ENCODE measurements at places on chromosomes 16 and 17. TPM values are rescaled to one million over a fixed set of nuclear protein-coding genes. Genes with fewer than 3 reads are reported as not detected.

DNA sequence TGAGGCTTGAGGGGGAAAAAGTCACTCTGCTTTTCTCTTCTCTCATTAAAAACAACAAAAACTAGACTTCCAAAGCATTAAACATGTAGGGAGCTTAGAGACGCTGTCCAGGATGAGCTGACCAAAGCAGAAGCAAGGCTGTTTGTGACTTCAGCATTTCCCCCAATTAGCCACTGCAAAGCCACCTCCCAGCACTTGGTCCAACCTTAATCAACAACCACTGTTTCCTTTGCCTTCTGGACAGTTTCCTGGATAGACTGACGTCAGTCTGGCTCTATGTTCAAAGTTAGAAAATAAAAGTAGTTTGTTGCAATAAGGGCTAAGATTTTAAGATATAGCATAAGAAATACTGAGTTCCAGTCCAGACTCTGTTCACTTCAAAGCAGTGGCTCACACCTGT is 3.1 kb downstream of the TMEM231 start:
- peaks cover 12% of the 10 kb centered on the region for H3K4me1 ChIP-seq
- H3K27ac ChIP-seq = no peak overlapping the region
- no peaks in the 10 kb centered on the region for H3K27me3 ChIP-seq
- DNase-seq = no peak
- no peak overlapping the region for H3K4me3 ChIP-seq

- DNase-seq = peak; percentile 47
- no peaks in the 10 kb centered on the region for H3K36me3 ChIP-seq
- H3K27me3 ChIP-seq = peaks cover 57% of the 10 kb centered on the region
- no peak overlapping the region for H3K4me3 ChIP-seq
These were observed 7.5 kb downstream of the BTBD17 start for GRCh38 chr17:74354123-74354522.

DNA sequence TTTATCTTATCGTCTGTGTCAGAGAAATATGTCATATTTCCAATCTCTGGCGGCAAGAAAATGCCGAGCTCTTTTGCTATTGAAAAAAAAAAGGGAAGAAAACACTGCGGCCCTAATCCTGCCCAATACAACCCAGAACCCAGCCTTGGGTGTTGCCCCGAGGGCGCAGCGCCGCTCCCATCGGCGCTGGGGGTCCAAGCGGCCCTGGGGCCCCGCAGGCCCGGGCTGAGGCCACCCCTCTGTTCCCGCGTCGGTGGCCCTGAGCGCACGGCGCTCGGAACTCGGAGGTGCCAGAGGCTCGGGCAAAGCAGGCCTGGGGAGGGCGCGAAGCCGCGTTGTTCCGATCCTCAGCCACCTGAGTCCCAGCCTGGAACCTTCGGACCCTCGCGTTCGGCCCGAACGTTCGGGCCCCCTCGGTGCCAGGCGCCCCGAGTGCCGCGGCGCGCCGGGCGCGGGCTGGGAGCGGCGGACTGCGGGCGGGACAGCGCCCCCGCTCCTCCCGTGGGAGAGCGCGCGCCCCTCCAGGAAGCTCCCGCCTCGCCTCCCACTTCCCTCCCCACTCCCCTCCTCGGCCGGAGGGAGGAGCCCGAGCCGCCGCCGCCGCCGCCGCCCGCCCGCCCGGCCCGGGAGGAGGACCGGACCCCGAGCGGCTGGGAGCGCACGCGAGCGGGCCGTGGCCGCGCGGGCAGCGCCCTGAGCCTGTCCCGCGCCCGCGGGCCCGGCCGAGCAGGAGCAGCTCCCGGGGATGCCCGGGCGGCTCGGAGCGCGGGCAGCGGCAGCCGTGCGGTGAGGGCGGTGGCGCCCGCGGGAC is at the start of gene CPNE2:
Gene CPNE2 (plus strand): TSS at position 609 of the 811 bp plus-strand sequence. CDS start 18,160 bp downstream, outside the sequence.
- peaks cover 6% of the 10 kb centered on the region for H3K4me1 ChIP-seq
- peak within 1 kb of the TSS; percentile 85 for H3K4me3 ChIP-seq
- DNase-seq = no peak
- no peak within 1 kb of the TSS for H3K27ac ChIP-seq
- peaks cover 8% of the 10 kb centered on the region for H3K27me3 ChIP-seq
- H3K36me3 ChIP-seq = no peaks in the 10 kb centered on the region

DNA sequence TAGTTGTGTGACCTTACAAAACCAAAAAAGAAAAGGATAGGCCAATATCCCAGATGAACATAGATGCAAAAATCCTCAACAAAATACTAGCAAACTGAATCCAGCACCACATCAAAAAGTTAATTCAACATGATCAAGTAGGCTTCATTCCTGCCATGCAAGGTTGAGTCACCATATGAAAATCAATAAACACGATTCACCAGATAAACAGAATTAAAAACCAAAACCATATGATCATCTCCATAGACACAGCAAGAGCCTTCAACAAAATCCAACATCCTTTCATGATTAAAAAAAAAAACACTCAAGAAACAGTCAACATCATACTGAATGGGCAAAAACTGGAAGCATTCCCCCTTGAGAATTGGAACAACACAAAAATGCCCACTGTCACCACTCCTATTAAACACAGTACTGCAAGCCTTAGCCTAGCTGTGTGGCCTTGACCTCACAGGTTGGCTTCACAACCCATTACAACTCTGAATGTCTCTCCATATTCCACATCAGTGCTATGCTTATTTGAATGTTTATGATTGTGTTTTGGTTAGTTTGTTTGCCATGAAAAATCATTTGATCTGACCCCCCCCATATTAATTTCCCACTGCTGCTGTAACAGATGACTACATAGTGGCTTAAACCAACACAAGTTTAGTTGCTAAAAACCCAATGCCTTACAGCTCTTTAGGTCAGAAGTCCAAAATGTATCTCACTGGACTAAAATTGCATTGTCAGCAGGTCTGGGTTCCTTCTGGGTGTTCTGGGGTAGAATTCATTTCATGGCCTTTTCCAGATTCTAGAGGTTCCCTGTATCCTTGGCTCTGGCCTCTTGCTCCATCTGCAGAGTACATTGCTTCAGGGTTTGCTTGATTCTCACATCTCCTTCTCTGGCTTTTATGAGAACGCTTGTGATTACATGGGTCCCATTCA is 257.1 kb upstream of the DYNLRB2 start:
- H3K4me3 ChIP-seq = no peak overlapping the region
- no peaks in the 10 kb centered on the region for H3K36me3 ChIP-seq
- no peak for DNase-seq
- H3K4me1 ChIP-seq = no peaks in the 10 kb centered on the region
- H3K27me3 ChIP-seq = peaks cover 32% of the 10 kb centered on the region
- H3K27ac ChIP-seq = no peak overlapping the region

Gene BIRC5
- 0.44 TPM for total RNA-seq

Gene PLXDC1
- 7.5 TPM for total RNA-seq

DNA sequence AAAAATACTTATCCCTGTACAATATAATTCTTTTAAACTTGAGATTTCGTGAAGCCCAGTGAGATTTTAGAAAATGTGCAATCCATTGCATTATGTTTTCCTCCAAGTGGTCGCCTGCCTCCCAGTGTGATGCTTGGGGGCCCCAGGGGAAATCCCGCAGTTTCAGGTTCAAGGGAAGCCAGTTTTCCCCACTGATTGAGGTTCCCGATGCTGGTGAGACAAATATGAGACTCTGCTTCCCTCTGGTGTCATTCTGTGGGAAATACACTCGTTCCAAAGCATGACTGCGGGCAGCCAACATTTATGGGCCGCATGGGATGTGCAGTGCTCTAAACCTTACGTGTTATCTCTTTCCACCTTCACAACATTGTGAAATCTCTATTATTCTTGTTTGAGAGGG is 200.8 kb downstream of the PRKCB start:
- peak overlapping the region; percentile 82 for H3K4me3 ChIP-seq
- H3K4me1 ChIP-seq = peaks cover 49% of the 10 kb centered on the region
- H3K27ac ChIP-seq = peak overlapping the region; percentile 89

Gene KCNAB3
- 8.4 TPM for total RNA-seq

DNA sequence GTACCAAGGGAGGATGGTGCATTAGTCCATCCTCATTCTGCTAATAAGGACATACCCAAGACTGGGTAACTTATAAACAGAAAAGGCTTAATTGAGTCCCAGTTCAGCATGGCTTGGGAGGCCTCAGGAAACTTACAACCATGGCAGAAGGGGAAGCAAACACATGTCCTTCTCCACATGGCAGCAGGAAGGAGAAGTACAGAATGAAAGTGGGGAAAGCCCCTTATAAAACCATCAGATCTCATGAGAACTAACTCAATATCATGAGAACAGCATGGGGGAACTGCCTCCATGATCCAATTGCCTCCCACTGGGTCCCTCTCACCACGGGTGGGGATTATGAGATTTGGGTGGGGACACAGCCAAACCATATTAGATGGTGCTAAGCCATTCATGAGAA is 84.5 kb downstream of the SEC14L1 start:
- no peak for DNase-seq
- no peak overlapping the region for H3K4me3 ChIP-seq
- peaks cover 2% of the 10 kb centered on the region for H3K36me3 ChIP-seq

Data from T-helper 17 cell (primary cell).